Glutamatergic neuron (in vitro differentiated cells): ENCODE measurements at places on chromosomes 16 and 17.

DNA sequence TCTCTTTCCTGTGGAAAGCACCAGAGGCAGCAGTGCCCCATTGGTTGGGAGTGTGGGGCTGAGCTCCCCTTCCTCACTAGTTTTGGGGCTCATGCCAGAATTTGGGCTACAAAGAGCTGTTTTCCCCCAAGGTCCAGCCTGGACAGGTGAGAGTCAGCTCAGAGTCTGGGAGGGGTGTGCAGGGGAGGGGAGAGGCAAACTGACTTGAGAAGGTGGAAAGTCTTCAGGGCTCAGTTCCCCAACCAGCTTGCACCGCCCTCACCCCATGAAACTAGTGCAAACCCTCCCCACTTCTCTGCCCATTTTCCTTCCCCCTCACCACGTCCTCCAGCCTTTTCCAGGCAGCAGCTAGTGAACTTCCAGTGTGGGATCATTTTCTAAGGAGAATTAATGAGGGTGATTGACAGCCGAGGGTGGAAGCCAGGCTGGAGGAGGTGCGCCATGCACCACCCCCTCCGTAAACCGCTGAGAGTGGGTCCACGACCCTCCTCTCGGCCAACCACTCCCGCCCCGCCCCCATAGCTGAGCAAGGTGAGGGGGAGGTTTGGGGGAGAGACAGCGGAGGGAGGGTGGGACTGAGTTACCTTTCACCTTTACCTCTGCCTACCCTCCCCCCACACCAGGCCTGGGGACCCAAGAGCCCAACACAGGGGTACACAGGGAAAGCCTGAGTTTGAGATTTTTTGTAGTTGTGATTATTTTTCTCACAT, 6.2 kb upstream of the DLX4 start:
- H3K27me3 ChIP-seq: peaks cover 43% of the 10 kb centered on the region
- no peak overlapping the region for H3K27ac ChIP-seq
- H3K4me3 ChIP-seq: no peak overlapping the region
- no peak for DNase-seq
- peaks cover 11% of the 10 kb centered on the region for H3K4me1 ChIP-seq

DNA sequence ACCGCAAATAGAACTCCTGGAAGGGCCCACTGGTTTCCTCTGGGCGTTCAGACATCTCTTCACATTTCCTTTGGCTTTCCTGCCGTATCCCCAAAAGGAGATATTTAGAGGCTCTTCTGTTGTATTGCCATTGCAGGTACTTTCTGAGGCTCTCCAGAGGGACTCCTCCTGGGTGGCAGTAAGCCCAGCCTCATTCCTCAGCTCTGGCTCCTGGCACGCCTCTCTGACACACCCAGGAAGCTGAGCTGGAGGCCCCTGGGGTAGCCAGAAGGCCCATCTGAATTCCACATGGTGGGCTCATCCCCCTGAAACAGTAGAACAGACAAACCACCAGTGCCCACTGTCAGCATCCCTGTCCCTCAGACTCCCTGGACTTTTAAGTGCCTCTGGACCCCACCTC, 206.7 kb downstream of the PARN start:
- no peaks in the 10 kb centered on the region for H3K36me3 ChIP-seq
- H3K4me3 ChIP-seq: no peak overlapping the region
- H3K27ac ChIP-seq: no peak overlapping the region
- no peak for DNase-seq
- H3K4me1 ChIP-seq: peaks cover 3% of the 10 kb centered on the region

GRCh38 chr17:51500454-51500853, 240.1 kb downstream of the UTP18 start:
- no peaks in the 10 kb centered on the region for H3K36me3 ChIP-seq
- H3K4me3 ChIP-seq: no peak overlapping the region
- H3K27me3 ChIP-seq: no peaks in the 10 kb centered on the region
- H3K27ac ChIP-seq: no peak overlapping the region
- no peak for DNase-seq

- peaks cover 6% of the 10 kb centered on the region for H3K36me3 ChIP-seq
- H3K27me3 ChIP-seq: peaks cover 8% of the 10 kb centered on the region
- peaks cover 13% of the 10 kb centered on the region for H3K4me1 ChIP-seq
- no peak overlapping the region for H3K27ac ChIP-seq
Observed at GRCh38 chr16:30078744-30079143, 3.0 kb downstream of the PPP4C start.

DNA sequence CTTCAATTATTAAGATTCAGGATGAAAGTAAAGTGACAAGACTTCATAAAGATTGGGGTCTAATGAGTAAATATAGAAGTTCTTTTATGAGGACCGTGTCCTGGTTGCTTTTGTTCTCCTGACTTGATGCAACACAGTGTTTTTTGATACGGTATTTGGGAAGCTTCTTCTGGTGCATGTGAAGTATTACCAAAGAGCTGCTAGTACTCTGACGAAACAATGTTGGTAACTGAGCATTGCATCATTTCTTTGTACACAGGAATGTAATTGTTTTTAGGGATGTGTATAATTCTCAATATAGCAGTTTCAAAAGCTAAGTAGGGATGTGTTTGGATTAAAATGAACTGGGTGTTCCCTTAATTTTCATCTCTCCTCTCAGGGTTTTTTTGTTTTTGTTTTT, 15.9 kb downstream of the KPNB1 start:
- H3K4me1 ChIP-seq: no peaks in the 10 kb centered on the region
- no peak overlapping the region for H3K4me3 ChIP-seq
- no peak for DNase-seq
- peaks cover 2% of the 10 kb centered on the region for H3K27me3 ChIP-seq

- H3K4me3 ChIP-seq: peak overlapping the region; percentile 55
- H3K4me1 ChIP-seq: peaks cover 50% of the 10 kb centered on the region
- no peaks in the 10 kb centered on the region for H3K36me3 ChIP-seq
Observed at GRCh38 chr16:8848939-8849391, 19.8 kb downstream of the CARHSP1 start.

GRCh38 chr16:3971261-3971660, 90.7 kb upstream of the CREBBP start:
- no peak overlapping the region for H3K27ac ChIP-seq
- no peaks in the 10 kb centered on the region for H3K4me1 ChIP-seq
- H3K4me3 ChIP-seq: no peak overlapping the region
- no peak for DNase-seq

- no peak overlapping the region for H3K27ac ChIP-seq
- DNase-seq: no peak
- H3K4me1 ChIP-seq: no peaks in the 10 kb centered on the region
Observed at GRCh38 chr17:7880076-7880868, 8.3 kb upstream of the CHD3 start.

- no peak for DNase-seq
- no peak overlapping the region for H3K4me3 ChIP-seq
- no peaks in the 10 kb centered on the region for H3K36me3 ChIP-seq
- peaks cover 7% of the 10 kb centered on the region for H3K4me1 ChIP-seq
- peaks cover 2% of the 10 kb centered on the region for H3K27me3 ChIP-seq
Observed at GRCh38 chr16:31077024-31077423, 2.8 kb downstream of the ZNF646 start.

GRCh38 chr16:85335584-85336491, 223.6 kb upstream of the CIBAR2 start:
- H3K27ac ChIP-seq: no peak overlapping the region
- DNase-seq: no peak
- H3K27me3 ChIP-seq: peaks cover 14% of the 10 kb centered on the region

DNA sequence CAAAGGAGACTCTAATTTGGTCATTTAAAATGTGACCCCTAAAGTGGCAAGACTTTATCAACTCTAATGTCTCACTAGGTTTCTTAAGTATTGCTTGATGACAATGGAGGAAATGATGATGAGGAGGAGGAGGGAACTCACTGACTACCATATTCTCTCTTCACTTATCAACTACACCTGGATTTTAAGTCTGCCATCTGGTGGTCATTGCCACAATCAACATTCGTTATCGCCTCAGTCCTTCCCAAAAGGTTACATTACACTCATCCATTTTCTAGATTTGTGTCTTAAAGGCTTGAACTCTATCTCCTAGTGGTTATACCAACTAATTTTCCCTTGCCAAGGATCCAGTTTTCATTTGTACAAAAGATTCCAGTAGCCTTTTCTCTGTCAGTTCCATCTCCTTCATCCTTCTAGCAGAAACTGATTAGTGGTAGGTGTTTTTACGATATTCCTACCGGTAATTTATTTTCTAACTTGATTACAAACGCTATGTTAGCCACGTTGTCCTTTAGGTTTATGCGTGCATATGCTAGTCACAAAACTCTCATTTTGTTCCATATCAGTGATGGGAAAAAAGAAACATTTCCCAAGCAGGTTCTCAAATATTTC, 114.6 kb upstream of the NOG start:
- H3K4me3 ChIP-seq: no peak overlapping the region
- no peak overlapping the region for H3K27ac ChIP-seq
- H3K4me1 ChIP-seq: peaks cover 12% of the 10 kb centered on the region
- no peaks in the 10 kb centered on the region for H3K27me3 ChIP-seq
- DNase-seq: peak; percentile 18

DNA sequence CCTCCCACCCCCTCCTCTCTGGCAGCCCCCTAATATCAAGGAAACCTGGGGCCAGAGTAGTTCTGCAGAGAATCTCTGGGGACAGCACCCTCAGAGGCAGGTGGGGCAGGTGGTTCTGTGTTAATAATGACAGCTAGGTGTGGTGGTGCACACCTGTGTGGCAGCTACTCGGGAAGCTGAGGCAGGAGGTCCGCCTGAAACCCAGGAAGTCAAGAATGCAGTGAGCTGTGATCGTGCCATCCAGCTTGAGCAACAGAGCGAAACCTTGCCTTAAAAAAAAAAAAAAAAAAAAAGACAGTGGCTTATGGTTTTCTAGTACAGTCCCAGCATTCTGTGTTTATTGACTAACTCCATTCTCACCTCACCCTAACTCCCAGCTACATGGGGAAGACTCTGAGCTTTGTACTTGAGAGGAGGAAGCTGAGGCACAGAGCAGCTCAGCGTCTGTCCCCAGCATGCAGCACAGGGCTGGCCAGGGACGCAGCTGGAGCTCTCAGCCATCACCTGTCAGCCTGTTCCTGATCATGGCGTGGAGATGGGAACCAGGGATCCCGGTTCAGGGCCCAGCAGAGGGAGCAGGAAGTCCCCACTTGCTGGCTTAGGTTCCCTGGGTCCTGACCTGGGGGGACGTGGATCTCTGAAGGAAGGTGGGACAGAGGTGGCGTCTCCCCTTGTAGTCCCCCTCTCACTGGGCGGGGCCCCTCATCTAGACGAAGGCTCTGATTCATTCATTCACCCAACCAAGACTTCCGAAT, 6.1 kb downstream of the DBNDD1 start:
- H3K27me3 ChIP-seq: peaks cover 3% of the 10 kb centered on the region
- no peaks in the 10 kb centered on the region for H3K36me3 ChIP-seq
- no peak overlapping the region for H3K4me3 ChIP-seq
- no peak overlapping the region for H3K27ac ChIP-seq
- no peak for DNase-seq

- H3K27ac ChIP-seq: no peak overlapping the region
- no peak overlapping the region for H3K4me3 ChIP-seq
- no peak for DNase-seq
- H3K36me3 ChIP-seq: no peaks in the 10 kb centered on the region
- H3K4me1 ChIP-seq: no peaks in the 10 kb centered on the region
Observed at GRCh38 chr16:21161211-21161610, 2.7 kb downstream of the LDAF1 start.

GRCh38 chr17:7348478-7349242, 3.3 kb upstream of the KCTD11 start:
- no peak overlapping the region for H3K4me3 ChIP-seq
- no peak overlapping the region for H3K27ac ChIP-seq
- peaks cover 8% of the 10 kb centered on the region for H3K27me3 ChIP-seq

DNA sequence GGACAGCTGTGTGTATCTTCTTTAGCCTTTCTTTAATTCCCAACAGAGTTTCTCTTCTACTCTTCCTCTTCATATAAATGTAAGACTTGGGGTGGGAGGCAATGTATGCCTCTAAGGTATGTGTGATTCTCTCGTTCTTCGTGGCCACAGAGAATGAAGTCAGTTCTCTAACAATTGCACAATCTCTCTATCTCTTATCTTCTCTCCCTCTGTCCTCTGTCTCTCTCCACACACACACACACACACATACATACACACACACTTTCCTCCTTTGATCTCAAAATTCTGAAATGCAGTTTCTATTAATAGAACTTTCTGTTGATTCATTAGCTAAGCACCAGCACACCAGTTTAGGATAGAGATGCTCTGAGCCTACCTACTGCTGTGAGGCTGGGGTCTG, 615.7 kb upstream of the SALL1 start:
- DNase-seq: no peak
- H3K27ac ChIP-seq: no peak overlapping the region
- no peaks in the 10 kb centered on the region for H3K36me3 ChIP-seq
- H3K4me1 ChIP-seq: peaks cover 44% of the 10 kb centered on the region
- no peaks in the 10 kb centered on the region for H3K27me3 ChIP-seq

GRCh38 chr17:21300601-21301571, 16.4 kb downstream of the MAP2K3 start:
- H3K36me3 ChIP-seq: peaks cover 3% of the 10 kb centered on the region
- peaks cover 16% of the 10 kb centered on the region for H3K4me1 ChIP-seq
- H3K27me3 ChIP-seq: peaks cover 25% of the 10 kb centered on the region
- no peak for DNase-seq
- peak overlapping the region; percentile 50 for H3K27ac ChIP-seq
- peak overlapping the region; percentile 3 for H3K4me3 ChIP-seq
